ENCODE measurements at places on chromosomes 3 and 15.

DNA sequence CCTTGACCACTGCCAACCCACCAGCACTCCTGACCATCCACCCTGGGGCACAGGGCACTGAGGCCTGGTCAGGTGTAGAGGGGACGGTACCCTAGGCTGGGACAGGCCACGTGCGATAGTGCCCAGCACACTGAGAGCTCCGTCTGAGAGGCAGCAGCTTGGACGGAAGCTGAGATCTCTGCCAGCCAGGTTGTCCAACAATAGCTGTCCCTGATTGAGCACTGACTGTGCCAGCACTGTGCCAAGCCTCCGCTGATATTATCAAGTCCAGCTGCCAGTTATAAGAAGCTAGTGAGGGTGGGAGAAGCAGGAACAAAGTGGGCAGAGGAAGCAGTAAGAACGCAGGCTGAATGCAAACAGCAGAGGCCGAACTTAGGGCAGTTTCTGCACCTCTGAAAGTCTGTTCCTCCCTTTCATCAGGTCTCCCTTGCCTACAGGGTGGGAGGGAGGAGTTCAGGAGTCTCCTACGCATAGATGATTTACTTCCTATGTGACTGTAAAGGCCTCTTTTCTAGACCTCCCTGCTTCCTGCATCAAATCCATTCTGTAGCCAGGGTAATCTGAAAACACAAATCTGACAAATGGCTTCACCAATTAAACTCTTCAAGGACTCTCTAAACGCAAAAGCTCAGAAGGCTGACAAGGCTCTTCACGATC, 29.7 kb downstream of the MRPS11 start:
- no peak for DNase-seq

DNA sequence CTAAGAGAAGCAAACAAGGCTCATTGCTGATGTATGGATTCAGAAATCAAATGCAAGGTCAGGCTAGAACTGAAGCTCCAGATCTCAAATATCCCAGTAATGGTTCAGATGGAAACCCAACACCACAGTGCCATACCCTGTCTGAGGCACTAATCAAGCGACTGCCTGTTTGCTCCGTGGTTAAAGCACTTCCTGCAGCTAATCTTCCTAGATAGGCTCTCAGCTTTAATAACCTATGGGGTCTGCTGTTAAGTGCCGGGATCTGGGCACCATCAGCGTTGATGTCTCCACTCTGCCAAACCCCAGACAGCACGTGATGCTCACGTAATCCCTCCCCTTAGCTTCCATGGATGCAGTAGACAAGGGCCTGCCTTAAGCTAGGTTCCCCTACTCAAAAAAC, 262.6 kb downstream of the MECOM start:
- peak; percentile 64 for DNase-seq

DNA sequence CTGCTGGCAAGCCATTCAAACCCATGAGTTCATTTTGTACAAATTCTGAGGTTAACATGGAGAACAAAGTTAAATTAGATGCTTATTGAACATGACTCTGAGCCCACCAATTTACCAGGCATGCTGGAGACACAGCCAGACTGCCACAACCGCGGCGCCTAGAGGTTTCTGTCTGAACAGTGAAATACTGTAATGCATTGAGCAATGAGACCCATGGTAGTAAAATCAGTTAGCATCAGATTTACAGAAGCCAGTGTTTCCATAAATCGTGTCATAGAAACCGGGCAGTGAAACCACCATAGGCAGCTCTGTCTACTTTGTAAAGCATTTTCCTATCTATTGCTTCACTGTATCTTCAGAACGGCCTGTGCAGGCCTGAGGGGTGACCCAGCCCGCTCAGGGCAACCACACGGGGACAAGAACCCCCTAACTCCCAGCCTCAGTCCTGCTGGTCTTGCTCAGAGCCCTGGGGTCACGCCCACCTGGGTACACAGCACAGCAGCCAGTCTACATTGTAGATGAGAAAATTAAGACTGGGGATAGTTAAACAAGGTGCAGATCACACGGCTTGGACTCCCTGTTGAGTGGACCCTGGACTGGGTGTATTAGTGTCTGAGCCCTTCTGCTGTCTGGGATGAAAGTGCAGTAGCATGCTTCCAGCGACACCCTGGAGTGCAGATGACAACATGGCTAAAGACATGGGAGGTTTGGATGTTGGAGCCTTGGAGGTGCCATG, 44.2 kb downstream of the MGLL start:
- DNase-seq = no peak

DNA sequence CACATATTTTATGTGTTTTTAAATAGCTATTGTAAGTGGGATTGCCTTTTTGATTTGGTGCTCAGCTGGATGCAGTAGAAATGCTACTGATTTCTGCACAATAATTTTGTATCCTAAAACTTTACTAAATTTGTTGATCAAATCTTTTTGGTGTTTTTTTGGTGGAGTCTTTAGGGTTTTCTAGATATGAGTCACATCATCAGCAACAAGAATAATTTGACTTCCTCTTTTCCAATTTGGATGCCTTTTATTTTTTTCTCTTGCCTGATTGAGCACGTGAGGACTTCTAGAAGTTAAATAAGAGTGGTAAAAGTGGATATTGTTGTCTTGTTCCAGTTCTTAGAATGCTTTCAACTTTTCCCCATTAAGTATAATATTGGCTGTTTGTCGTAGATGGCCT, 51.3 kb downstream of the TLNRD1 start:
- no peak for DNase-seq

- no peak for DNase-seq
Observed at GRCh38 chr15:100346866-100347512, 5.2 kb upstream of the ADAMTS17 start.
